ENCODE measurements at places on chromosomes 6 and 20. TPM values are rescaled to one million over a fixed set of nuclear protein-coding genes. Genes with fewer than 3 reads are reported as not detected.

DNA sequence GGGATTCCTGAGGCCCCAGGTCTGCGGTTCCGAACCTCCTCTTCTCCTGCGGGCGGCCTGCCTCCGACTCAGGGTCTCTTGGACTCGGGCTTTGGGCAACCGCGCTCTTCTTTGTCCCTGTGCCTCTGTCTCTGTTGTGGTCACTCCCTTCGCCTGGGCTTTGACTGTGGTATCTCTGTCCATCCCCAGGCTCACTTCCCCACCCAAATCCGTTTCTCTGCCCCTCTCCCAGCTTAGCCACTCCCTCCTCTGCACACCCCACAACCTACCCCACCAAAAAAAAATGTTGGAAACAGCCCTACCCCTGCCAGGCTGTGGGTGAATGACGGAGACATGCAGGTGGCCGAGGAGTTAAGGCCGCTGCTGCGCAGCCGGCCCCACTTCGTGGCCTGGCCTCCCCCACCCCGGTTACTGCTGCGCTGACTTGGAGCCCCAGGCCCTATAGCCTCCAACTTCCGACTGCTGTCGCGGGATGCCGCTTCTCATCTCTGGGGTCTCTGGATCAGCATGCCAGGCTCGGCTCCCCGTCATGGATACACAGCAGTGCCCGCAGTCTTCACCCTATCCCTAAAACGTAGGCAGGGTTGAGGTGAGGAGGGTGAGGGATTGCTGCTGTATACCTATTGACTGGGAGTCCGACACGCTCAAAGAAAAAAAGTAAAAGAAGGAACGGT is 2.7 kb upstream of the MAFB start:
- no peak for DNase-seq

GRCh38 chr20:4666001-4666479 is 55.7 kb upstream of the PRND start:
- no peak for DNase-seq

The IRF4 gene
- total RNA-seq = under 0.01 TPM

The LRP11 gene
- 7.1 TPM for total RNA-seq

The ZFAND3 gene
- 11.7 TPM for total RNA-seq

The MCHR2 gene
- not detected for total RNA-seq

Measured in dermis microvascular lymphatic vessel endothelial cell (primary cell).